NCI-H460 (cell line): ENCODE measurements at places on chromosomes 5 and 9. TPM values are rescaled to one million over a fixed set of nuclear protein-coding genes. Genes with fewer than 3 reads are reported as not detected.

Gene NNT
- 30.9 and 35.9 TPM in 2 replicates for total RNA-seq

Gene ANXA2R
- total RNA-seq = 4.6 TPM in 2 replicates

Gene DPYSL3
- 12.1 and 12.4 TPM in 2 replicates for total RNA-seq

Gene TAF11L5
- total RNA-seq = not detected in 2 replicates

Gene DRD1
- total RNA-seq = not detected in 2 replicates

Gene WDR41
- 98.0 and 112 TPM in 2 replicates for total RNA-seq

Gene UHRF2
- total RNA-seq = 43.5 and 45.8 TPM in 2 replicates

DNA sequence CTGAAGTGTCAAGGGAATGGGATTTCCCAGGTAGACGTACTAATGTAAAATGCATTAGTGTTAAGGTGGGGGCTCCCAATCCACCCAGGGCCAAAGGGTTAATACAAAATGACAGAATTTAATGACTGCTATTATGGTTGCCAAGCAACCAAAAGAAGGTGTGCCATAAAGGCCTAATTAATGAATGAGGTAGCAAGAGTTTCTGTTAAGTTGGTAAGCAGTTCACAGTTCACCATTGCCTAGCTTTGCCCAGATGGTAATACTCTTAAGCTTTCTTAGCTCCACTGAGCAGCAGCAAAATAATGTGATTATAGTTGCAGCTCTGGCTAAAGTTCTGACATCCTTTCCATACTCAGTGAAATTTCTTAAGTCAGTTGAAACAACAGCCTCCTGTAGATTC, 211.7 kb downstream of the DENND1A start:
- no peak for DNase-seq

GRCh38 chr9:91935066-91935749, 14.8 kb downstream of the ROR2 start:
- no peak for DNase-seq

DNA sequence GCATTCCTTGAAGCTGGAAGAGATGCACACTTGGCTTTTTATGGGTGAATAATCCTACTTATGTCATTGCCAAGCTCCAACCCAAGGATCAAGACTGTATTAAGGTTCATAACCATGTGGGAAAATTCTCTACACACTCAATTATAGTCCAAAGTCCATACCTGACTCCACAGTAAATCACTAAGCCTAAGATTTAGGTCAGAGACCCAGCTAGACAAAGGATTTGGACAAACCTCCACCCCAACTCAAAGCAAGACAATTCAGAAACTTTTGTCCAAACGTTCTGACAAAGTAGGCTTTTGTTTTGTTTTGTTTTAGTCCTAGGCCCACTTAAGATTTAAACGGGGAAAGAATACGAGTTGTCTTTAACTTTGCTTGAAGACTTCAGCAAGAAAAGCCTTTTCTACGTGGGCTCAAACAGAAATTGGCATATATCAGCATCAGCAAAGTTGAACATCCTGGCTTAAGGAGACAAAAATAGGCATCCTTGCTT, 1.7 kb downstream of the MEGF9 start:
- DNase-seq = no peak

DNA sequence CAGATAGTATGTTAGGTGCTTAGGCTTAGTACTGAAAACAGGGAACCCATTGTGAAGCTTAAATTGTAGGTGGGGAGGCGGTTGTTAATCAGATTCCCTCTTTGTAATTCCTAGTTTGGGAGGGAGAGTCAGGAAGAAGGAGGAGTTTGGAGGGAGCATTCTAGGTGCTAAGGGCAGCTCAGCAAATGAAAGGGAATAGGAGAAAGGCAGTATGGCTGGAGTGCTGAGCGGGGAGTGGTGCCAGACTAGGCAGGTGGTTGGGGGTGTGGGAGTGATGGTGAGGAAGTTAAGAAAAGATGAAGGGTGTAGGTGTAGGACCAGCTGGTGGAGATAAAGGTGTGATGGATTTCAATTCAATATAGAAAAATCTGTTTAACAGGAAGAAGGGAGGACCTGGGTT, 11.1 kb upstream of the GARNL3 start:
- DNase-seq = no peak

- no peak for DNase-seq
Measured at GRCh38 chr5:151819830-151820229, 48.1 kb downstream of the G3BP1 start.

DNA sequence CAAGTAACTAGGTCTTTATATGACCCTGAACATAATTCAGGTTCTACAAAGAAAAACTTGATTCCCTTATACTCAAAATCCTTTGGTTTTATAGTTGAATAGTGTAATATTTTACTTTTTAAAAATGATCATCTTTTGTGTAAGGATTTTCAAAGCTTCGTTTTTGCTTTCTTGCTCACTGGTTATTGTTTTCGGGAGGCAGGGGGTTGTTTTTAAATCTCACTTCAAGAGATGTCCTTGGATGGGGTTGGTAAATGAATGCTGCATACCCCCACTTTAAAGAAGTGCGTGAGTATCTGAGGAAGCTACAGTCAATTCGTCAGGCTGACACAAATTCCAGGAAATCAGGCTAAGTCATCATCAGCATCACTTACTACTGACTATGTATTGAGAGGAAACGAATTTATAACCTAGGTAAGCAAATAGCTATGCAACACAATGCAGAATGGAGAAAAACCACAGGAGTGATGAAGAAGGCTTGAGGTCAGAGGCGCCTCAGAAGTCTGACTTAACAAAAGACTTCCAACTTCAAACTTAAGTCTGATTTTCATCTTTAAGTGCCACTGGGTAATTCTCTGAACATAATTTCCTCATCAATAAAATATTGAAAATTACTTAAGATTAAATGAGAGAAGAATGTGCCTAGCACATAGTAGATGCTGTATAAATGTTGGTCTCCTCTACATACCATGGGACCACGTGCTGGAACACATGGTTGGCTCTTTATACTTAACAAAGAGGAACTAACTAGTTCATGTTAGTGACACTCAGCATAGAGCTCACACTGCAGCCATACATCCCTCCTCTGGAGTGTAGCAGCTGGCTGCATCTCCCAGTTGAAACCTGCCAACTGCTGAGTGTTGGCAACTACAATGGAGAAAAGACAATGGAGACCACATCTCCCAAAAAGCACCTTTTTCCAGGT, 106.0 kb upstream of the KIF2A start:
- no peak for DNase-seq

DNA sequence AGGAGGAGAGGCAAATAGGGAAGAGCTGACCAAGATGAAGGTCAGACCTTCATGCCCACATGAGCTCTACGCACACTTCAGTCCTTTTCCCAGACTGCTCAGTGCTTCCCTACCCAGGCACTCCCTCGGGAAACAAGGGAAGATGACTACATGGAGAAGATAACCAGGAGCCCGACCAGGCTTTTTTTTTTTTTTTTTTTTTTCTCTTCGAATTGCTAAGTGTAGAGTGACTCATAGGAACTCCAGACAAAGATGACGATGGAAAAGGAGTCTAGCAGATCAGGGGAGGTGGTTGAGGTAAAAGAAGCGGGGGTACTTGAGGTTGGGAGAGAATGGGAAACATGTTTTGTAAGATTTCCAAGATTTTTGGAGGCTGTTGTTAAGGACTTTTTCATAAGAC, 526.1 kb downstream of the BNC2 start:
- DNase-seq = no peak

DNA sequence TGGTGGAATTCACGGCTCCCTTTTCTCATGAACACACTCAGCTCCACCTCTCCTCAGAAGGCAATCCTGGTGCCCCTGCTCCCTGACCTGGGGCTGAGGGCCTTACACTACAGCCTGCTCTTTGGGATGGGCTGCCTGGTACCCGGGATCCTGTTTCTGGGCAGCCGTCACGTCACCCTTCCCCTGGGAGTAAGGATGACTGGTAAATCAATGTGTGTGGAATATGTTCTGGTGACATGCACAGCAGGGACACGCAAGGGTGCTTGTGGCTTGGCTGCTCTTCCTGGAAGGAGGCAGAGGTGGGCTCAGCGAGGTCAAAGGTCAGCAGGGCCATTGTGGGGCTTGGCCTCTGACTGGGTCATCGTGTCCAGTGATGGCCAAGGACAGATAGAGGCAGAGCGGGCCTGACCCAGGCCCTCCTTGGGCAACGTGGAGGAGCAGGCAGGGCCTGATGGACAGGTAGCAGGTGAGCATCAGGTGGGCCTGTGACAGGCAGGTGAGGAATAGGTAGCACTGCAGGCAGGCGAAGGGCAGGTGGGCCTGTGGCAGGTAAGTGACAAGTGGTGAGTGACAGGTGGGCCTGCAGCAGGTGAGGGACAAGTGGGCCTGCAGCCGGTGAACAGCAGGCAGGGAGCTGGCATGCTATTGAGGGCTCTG, 399.4 kb upstream of the IRX4 start:
- no peak for DNase-seq

GRCh38 chr9:124758691-124759090, 12.4 kb downstream of the NR6A1 start:
- no peak for DNase-seq

- DNase-seq = no peak
Measured at GRCh38 chr5:33890131-33891032, 1.4 kb downstream of the ADAMTS12 start.

DNA sequence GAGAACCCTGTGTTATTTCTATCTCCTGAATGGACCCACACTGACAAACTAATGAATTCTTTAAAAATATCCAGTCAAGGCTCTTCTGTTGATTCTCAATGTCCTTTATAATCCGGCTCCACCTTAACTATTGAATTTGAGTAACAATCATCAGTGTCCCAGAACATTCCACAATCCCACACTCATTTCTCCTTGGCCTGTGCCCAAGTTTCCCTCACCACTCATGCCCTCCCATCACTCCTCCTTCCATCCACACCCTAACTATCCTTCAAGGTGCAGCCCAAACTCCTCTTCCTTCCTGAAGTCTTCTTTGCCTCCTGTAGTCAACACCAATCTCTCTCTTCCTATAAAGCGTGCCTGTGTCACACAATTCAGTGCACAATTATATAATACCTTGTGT, 106.1 kb downstream of the NUDT12 start:
- no peak for DNase-seq

DNA sequence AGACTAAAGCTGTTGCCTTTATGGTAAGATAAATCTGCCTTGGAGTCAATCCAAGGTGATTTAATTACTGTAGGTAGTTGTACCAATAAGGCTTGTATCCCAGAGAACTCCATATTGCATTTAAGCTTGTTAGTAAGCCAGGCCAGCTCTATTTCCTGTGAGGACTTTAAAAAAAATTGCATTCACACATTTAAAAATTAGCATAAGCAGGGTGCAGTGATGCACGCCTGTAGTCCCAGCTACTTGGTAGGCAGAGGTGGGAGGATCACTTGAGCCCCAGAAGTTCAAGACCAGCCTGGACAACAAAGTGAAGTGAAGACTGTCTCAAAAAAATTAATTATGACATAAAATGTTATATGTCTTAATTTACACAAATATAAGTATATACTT, 28.7 kb upstream of the ABL1 start:
- DNase-seq = no peak

DNA sequence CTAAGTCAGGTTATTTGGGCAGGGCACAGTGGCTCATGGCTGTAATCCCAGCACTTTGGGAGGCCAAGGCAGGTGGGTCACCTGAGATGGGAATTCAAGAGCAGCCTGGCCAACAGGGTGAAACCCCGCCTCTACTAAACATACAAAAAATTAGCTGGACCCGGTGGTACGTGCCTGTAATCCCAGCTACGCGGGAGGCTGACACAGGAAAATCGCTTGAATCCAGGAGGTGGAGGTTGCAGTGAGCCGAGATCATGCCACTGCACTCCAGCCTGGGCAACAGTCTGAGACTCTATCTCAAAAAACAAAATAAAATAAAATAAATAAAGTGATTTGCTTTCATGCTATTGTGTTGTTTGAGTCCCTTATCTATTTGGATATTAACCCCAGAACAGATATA, 8.2 kb upstream of the FBXW2 start:
- DNase-seq = no peak

DNA sequence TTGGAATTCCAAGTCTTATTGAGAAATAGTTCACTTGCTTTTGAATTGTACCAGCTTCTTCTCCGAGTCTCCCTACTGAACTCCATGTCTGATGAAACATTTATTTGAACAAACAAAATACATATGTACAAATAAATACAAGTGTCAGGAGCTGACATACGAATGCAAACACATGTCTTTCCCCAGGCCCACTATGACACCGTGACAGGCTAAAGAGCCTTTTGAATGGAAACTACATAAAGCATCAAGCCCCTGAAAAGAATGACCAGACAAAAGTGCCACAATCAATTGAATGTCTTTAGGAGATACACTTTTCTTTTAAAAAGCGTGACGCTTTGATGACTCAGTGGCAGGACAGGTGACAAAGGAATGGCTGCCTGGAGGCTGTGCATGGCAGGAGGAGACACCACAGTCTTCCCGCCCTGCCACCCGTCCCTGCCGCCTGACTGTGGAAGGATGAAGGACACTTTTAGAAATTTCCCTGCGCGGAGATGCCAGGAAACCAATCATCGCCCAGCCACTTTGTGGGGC, 112.4 kb upstream of the BNC2 start:
- DNase-seq = no peak

DNA sequence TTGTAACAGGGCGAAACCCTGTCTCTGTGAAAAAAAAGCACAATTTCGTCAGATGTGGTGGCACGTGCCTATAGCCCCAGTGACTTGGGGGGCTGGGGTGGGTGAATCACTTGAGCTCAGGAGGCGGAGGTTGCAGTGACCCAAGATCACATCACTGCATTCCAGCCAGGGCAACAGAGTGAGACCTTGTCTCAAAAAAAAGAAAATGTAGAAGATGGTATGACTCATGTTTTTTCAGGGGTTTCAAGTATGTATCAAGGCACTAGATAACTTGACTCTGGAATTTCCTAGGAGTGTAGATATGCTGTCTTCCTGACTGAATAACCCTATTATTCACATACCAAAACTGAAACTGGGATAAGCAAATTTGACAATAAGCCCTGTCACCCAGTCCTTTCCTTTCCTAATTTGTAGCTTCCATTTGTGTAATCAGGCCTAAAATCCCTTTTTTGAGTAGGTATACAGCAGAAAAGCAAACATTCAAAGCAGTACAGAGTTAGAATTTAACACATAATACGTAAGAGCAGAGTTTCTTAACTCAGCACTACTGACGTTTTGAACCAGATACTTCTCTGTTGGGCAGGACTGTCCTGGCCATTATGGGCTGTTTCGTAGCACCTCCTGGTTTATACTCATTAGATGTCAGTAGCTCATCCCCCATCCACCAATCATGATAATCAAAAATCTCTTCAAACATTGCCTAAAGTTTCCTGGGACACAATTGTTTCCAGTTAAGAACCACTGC, 17.3 kb upstream of the ANKRD18B start:
- DNase-seq = no peak

- DNase-seq = no peak
Measured at GRCh38 chr5:125302577-125302976, 556.1 kb upstream of the ZNF608 start.

GRCh38 chr9:32344551-32345182, 39.8 kb upstream of the ACO1 start:
- DNase-seq = no peak

GRCh38 chr9:137545123-137545522, 5.1 kb downstream of the PNPLA7 start:
- DNase-seq = no peak

- no peak for DNase-seq
Measured at GRCh38 chr9:518540-518939, 303.9 kb downstream of the DOCK8 start.
